IPS DF 6.9 (cell line): ENCODE measurements at places on chromosomes 6 and 20.

DNA sequence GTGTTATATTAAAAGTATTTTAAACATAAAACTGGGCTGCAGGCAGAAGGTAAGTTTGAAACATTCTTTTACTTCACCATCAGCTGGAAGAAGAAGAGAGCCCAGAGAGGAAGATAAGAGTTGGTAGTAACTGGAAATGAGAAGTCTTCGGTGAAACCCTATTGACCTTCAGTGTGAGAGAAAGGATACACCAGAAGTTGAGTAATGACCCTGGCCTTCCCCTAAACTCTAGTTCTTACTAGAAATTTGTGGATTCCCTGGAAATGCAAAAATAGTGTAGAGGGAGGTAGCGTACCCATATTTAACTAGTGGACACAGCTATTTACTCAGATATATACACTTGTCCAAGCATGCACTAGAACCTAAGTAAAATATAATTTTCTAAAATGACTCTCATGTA lies 8.0 kb upstream of the EPM2A start:
- no peak for DNase-seq
- no peak overlapping the region for H3K4me3 ChIP-seq
- no peak overlapping the region for H3K27ac ChIP-seq
- no peaks in the 10 kb centered on the region for H3K4me1 ChIP-seq
- no peaks in the 10 kb centered on the region for H3K36me3 ChIP-seq
- H3K27me3 ChIP-seq: no peaks in the 10 kb centered on the region

GRCh38 chr6:30394139-30394538 lies 49.2 kb downstream of the RPP21 start:
- no peak for DNase-seq
- H3K27me3 ChIP-seq: no peaks in the 10 kb centered on the region
- H3K4me3 ChIP-seq: no peak overlapping the region
- no peaks in the 10 kb centered on the region for H3K36me3 ChIP-seq

- H3K27ac ChIP-seq: no peak overlapping the region
- H3K4me1 ChIP-seq: peaks cover 1% of the 10 kb centered on the region; the same call in 1 of the 2 replicates
- no peaks in the 10 kb centered on the region for H3K27me3 ChIP-seq
- H3K4me3 ChIP-seq: no peak overlapping the region
- H3K36me3 ChIP-seq: no peaks in the 10 kb centered on the region
- DNase-seq: no peak
Measured at GRCh38 chr20:32114305-32114960, 4.9 kb downstream of the TM9SF4 start.

DNA sequence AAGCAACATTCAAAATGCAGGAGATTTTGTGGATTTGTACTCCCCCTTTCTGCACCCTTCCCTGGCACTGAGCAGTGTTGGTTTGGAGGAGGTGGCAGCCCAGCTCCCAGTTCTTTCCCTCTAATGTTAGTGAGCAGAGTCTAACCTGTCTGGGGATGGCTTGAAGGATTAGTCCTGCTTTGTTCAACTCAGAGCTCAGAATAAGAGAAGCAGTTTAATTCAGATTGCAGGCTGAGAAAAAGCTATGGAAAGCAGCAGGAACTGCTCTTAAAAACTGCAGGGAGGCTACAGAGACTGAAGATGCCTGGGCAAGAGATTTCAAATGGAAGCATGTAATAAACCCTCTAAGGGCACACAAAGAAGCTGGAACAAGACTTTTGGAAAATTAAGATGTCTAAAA lies 223.4 kb upstream of the GGTLC1 start:
- no peaks in the 10 kb centered on the region for H3K36me3 ChIP-seq
- DNase-seq: no peak
- H3K27ac ChIP-seq: no peak overlapping the region
- peaks cover 1% of the 10 kb centered on the region; the same call in 1 of the 2 replicates for H3K4me1 ChIP-seq

DNA sequence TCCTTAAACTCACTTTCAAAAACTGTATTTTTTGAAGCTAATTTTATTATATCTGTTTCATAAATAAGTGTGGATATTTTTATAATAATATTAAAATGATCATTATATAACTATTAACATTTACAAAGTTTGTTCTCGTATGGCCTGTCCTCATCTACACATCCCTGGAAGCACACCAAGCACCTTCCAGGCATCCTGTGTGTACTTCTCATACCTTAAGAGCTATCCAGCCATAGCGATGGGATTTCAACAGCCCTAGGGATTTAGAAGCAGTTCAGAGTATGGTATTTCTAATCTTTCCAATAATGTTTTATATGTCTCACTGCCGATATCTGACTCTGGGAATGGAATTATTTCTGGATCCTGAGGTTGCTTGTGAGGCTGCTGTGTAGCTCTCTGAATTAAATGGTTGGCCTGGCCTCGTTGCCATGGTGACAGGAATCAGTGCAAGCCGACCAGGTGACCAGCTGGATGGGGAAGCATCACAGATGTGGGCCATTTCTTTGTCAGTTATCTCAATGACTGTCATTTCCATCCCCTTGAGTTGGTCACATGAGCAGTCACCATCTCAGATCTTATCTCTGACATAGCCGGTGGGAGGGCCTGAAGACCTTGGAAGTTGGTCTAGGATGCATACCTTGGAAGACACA lies 265.2 kb upstream of the RIN2 start:
- no peaks in the 10 kb centered on the region for H3K4me1 ChIP-seq
- H3K27ac ChIP-seq: no peak overlapping the region
- no peak for DNase-seq
- no peaks in the 10 kb centered on the region for H3K36me3 ChIP-seq
- no peak overlapping the region for H3K4me3 ChIP-seq
